CD4-positive, alpha-beta T cell treated with Interferon alpha-2 for 1 hour (primary cell): ENCODE measurements at places on chromosomes 5 and 9.

GRCh38 chr5:71589903-71590302 is 2.8 kb downstream of the MCCC2 start:
- DNase-seq = no peak

- DNase-seq = no peak
Observed at GRCh38 chr5:171999877-172000276, 6.6 kb downstream of the FBXW11 start.

DNA sequence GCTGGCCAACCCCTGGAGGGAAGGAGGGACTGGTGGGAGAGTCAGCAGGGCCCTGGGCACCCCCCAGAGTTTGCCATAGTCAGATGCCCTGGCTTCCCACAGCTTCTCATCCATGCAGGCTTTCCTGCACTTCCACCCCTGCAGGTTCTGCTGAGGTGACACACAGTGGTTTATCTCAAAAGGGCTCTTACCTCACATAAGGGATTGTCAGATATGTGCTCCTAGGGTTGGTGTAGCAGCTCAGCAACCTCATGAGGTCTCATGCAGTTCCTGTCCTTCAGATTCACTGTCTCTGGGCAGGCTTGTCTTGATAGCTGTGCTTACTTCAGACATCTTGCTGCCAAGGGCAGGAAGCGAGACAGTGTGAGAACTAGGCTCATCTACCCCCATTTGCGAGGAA is 143.4 kb downstream of the KDM4C start:
- DNase-seq = no peak

DNA sequence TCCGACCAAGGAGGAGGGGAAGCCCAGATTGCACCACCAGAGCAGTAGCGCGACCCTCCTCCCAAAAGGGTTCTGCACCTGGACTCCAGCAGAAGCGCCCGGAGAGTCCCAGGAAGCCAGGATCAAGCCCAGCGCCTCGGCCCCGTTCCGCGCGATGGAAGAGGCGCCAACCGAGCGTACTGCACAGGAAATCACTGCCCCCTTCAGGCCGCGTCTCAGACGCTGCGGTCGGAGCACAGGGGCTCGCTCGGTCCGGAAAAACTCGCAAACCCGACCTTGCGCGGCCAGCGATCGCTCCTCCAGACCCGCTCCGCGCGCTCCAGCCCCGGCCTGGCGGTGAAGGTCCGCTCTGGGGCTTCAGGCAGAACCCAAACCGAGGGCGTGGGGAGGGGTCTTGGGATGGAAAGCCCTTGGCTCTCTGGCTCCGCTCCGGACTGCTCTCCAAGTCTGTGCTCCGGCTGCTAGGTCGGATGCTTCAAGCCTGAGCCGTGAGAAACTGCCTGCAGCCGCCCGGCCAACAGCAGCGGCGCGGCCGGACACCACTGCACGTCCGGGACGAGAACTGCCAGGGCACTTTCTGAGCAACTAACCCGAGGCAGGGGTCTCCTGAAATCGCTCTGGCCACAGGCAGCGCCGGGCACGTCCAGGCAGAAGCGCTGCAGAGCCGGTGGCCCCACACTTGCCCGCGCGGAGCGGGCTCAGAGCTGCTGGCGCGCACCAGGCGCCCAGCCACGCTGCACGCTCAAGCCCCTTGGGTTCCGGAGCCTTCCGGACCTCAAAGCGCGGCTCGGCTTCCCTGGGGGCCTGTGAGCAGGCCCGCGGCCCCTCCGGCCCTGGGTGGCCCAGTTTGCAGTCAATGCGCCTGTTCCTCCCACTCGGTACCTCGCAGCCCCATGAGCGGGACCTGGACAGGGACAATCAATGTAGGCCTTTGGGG is 1.3 kb downstream of the GABBR2 start:
- no peak for DNase-seq

- no peak for DNase-seq
Observed at GRCh38 chr5:176662371-176663333, 15.4 kb downstream of the TSPAN17 start.

DNA sequence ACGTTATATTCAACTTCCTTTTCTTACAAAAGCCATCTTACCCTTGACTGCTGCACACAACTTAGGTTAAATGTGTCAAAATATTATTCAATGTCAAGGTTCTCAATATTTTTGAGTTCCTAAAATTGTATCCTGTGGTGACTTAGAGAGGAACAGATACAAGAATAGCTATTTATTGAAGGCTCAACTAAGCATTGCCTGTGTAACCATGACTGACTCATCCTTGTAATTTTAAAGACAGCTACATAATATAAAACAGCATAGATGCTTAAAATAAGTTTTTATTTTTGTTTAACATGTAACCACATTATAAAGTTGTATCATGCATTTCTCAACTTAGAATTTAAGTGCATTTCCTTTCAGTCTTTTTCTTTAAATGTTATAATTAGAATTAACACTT is 312.9 kb upstream of the RGMB start:
- DNase-seq = no peak

GRCh38 chr5:170691657-170692056 is 91.9 kb upstream of the GABRP start:
- DNase-seq = no peak

GRCh38 chr5:14364096-14364495 is 217.5 kb upstream of the OTULINL start:
- DNase-seq = no peak

- DNase-seq = no peak
Observed at GRCh38 chr5:177546258-177546741, 8.1 kb downstream of the FAM193B start.
